ENCODE measurements at places on chromosomes 6 and 20.

- no peak for DNase-seq
These were observed 308.1 kb upstream of the HS3ST5 start for GRCh38 chr6:114650891-114651290.

GRCh38 chr6:43045371-43045930 lies 8.2 kb downstream of the CUL7 start:
- DNase-seq, result no peak

DNA sequence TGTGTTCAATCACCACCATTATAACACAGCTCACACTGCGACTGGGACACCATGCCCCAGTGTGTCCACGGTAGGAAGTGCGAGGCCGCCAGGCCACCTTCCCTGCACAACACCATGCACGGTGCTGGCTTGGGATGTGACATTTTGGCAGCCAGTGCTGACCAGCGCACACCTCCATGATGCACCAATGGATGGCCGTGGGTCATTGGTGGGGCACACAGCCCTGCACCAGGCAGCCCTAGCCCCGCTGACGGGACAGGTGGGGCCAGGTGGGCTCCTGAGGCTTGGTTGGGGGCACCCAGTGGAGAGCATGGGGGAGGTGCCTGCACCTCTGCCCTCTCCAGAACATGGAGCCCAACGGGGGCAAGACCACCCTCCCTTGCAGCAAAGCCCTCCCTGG lies 18.2 kb upstream of the FRMD1 start:
- no peak for DNase-seq

DNA sequence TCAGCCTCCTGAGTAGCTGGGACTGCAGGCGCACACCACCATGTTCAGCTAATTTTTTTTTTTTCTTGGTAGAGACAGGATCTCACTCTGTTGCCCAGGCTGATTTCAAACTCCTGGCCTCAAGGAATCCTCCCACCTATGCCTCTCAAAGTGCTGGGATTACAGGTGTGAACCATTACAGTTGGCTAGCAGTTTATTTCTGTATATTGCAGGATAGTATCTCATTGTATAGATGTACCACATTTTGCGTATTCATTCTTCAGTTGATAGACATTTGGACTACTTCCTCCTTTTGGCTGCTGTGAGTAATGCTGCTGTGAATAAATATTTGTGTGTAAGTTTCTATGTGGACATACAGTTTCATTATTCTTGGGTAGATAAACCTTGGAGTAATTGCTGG lies 32.9 kb downstream of the ASXL1 start:
- DNase-seq, result no peak

DNA sequence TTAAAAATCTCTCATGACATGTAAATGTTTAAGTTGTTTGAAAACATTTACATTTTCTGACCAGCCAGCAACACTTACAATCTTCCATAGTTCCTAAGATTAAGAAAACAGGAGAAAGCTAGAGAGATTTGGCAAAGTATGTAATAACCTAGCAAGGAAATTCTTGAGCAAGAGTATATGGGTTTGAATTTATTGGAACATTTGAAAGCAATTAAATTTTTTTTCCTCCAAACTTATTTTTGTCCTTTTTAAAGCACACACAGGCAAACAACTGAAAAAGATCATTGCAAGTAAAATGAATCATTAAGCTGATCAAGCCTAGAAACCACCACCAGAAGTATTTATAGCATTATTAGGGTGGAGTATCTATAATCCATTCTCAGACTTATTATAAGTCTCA lies 20.1 kb upstream of the ZNF217 start:
- no peak for DNase-seq

DNA sequence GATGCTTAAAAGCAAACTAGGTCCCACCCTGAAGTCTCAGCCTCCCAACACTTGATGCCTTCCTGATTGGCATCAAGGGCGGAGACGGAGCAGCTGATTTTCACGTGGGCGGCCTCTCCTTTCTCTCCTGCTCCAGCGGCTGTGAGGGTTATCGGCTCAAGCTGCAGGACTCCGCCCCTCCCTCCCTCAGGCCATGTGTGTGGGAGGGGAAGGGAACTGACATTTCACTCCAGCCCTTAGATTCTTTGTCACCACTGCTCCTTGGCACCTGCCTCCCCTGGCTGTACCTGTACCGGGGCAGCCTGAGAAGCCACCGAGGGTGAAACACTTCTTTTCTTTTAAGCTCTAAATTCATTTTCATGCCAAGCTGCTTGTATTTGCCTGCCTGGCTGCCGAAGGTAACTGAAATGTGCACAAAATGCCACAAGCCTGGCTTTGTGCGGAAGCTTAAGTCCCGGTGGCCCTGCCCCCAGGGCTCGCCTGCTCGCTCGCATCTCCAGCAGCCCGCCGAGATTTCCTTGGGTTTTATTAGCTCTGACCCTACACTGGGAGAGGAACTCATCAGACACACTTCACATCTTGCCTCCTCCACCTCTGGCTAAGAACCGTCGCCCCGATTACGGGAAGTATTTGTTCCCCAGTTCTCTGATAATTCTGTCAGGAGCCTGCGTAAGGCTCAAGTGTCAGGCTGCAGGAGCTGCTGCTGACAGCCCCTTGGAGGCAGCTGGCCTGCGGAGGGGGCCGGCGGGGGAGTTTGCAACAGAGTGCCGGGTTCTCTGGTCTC lies 9.6 kb upstream of the CPNE5 start:
- DNase-seq, result no peak

- DNase-seq, result no peak
These were observed 392.4 kb upstream of the HS3ST5 start for GRCh38 chr6:114735025-114735735.

GRCh38 chr20:31474097-31474436 lies 860 bp downstream of the DEFB124 start:
- no peak for DNase-seq

DNA sequence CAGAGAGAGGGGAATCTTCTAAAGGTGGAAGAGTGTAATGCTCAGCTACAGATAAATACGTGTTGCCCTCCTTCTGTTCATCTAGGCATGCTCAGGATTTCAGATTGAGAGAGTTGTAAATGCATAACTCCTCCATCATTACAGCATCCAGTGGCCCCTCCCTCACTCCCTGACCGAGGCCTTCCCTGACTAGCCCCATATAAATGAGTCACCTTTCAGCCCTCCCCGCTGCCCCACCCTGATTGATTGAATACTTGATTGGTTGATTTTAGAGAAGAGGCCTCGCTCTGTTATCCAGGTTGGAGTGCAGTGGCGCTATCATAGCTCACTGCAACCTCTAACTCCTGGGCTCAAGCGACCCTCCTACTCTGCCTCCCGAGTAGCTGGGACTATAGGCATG lies 193.7 kb downstream of the EYA2 start:
- no peak for DNase-seq

- no peak for DNase-seq
These were observed 6.1 kb downstream of the RBM39 start for GRCh38 chr20:35735826-35736470.

- no peak for DNase-seq
These were observed 400.8 kb upstream of the CHD6 start for GRCh38 chr20:42018979-42019378.

- DNase-seq, result peak; percentile 51
These were observed 120.2 kb upstream of the AFDN start for GRCh38 chr6:167706313-167707109.

DNA sequence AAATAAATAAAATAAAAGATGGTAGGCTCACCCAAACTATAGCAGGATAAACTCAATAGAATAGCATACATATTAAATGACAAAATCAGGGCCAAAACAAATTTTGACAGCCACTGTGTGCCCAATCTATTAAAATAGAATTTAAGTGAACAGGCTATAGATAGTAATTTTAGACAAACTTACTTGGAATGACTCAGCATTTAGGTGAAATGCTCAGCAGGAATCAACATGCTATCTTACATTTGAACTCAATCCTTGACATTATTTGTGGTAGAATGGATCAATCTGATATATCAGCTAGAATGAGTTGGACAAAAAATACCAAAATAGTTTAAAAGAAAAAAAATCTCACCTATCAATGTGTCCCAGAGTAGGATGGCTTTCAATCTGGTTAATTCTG lies 578.6 kb downstream of the RFPL4B start:
- no peak for DNase-seq

GRCh38 chr6:16647422-16647821 lies 113.8 kb downstream of the ATXN1 start:
- no peak for DNase-seq

DNA sequence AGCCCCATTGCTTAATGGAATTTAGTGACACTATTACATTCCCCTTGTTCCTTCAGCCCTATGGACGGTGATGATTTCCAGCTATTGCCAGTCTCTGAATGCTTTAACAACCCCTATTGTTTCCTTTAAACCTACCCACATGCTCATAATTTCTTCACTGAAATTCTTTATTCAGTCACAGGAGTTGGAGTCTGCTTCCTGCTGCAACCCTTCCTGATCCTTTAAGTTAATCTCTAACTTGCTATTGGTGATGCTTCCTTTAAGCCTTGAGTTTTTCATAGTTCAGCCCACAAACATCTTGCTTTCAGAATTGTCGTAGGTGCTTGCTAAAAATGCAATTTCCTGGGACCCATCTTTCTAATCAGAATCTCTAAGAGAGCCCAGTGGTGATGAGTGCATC lies 66.3 kb upstream of the TNFAIP3 start:
- DNase-seq, result no peak

DNA sequence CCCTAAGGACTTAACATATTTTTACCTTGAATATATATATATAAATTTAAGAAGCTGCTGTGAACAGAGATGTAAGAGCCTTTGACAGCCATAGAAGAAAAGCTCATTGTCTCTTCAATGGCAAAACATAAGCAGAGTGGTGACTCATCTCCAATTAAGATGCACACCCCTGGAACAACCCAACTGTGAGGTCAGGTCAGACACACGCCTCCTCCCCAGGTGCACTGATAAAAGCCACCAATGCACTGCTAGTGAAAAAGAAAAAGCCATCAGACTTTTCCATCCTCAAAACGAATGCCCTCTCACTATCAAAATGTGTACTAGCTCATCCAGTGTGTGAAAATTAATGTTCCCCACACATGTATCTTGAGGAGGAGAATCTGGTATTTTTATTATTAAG lies 100.1 kb downstream of the SMLR1 start:
- no peak for DNase-seq

DNA sequence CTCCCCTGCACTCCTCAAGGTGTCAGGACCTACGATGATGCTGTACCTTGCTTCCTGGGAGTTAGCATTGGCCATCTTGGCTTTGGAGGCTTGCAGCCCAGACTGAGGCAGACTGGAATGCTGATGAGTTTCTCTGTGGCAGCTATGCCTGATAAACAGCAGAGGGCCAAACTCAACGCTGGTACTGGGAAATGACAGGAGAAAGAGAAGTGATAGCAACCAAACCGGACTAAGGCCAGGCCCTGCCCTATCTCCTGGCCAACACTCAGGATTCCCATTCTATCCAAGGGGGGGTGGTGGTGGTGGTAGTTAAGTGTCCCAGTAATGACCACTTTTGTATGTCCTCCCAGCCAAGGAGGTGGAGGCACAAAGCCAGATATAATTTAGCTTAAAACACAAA lies 90.0 kb upstream of the DTNBP1 start:
- no peak for DNase-seq

DNA sequence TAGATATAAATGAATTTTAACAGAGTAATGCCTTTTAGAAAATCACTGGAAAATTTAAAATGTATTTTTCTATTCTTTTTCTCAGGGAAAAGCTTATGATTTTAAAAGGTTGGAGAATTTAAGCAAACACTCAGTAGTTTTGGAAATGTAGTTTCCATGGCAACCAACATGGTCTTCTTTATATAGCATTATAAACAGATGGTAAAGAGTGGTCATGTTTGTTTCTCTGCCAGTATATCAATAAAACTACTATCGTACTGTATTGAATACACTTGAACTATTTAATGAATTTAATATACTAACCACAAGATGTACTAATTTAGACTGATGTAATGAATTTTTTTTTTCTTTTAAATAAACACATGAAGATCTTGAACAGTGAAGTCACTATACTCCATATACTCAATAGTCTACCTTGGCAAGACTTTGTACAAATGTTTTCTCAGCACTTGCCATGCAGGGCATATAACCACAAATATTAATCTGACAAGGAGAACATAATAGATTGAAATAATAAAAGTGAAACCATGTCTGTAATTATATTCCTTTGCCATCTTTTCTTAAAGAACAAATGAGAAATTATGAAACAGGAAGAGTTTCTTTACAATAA lies 105.5 kb downstream of the PDSS2 start:
- DNase-seq, result no peak

- DNase-seq, result no peak
These were observed 609.3 kb upstream of the CITED2 start for GRCh38 chr6:139983555-139984276.

- no peak for DNase-seq
These were observed 1075.6 kb downstream of the HACE1 start for GRCh38 chr6:103784117-103784516.

DNA sequence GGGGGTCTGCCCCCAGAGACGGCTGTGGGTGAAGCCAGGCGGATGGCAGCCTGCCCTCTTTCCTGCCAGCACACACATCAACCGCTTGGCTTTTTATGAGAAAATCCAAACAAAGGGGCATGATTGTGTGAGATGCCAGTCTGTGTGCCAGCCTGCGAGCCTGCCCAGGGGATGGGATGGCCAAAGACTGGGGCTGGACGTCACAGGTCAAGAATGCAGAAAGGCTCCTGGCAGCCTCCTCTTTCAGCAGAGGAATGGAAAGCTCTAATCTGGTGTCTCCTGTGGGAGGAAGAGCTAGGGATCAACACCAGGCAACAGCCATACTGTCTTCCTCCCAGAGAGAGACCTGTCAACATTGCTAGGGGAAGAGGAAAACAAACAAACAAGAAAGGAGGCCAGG lies 15.8 kb downstream of the TUBB2B start:
- no peak for DNase-seq

- no peak for DNase-seq
These were observed 67.9 kb upstream of the TGM3 start for GRCh38 chr20:2227861-2228260.

DNA sequence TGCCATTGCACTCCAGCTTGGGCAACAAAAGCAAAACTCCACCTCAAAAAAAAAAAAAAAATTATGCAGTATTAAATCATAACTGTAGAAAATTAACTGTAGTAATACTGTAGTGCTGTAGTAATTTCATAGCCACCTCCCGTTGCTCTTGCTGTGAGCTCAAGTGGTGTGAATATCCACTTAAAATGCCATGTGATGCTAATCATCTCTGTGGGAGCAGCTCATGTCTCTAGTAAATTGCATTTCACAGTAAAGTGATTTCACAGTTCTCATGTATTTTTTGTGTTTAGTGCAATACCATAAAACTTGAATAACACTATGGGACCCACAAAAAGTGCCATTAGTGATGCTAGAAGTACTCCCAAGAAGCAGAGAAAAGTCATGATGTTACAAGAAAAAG lies 14.4 kb upstream of the FAM217A start:
- no peak for DNase-seq

All from CD4-positive, alpha-beta T cell (primary cell).